ENCODE measurements at places on chromosomes 12 and 14.

GRCh38 chr12:99847936-99848335, 136.8 kb downstream of the ANKS1B start:
- no peak for DNase-seq

GRCh38 chr14:24427537-24428508, 1.6 kb downstream of the CBLN3 start:
- DNase-seq = no peak

- DNase-seq = no peak
Observed at GRCh38 chr12:100114574-100114973, 28.1 kb downstream of the BLTP3B start.

DNA sequence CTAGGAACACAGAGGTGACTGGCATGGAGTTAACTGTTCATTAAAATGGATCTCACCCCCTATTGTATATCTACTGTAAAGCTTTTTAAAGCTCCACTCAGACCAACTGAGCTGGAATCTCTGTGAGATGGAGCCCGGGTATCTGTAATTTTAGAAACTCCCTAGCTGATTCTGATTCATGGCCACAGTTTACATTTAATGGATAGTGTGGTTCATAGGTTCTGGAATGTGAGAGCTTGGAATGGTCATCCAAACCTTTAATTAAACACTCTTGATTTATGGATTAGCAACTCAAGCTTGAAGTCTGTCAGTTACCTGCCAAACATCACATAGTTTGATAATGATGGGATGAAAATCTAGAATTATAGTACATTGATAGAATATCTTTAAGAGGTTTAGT, 183.8 kb downstream of the SLC25A21 start:
- no peak for DNase-seq

DNA sequence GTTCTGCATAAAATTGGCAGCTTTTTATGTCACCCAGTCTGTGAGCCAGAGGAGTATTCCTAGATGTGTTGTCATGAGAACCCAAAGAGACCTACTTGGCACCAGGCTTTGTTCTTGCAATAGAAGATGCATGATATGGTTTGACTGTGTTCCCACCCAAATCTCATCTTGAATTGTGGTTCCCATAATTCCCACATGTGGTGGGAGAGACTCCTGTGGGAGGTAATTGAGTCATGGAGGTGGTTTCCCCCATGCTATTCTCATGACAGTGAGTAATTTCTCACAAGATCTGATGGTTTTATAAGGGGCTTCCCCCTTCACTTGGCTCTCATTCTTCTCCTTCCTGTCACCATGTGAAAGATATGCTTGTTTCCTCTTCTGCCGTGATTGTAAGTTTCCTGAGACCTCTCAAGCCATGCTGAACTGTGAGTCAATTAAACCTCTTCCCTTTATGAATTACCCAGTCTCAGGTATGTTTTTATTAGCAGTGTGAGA, 572.0 kb upstream of the ATP2B1 start:
- DNase-seq = no peak

- DNase-seq = no peak
Observed at GRCh38 chr12:93429852-93430251, 11.9 kb downstream of the UBE2N start.

GRCh38 chr12:9347328-9348127, 139.3 kb upstream of the PZP start:
- DNase-seq = no peak

DNA sequence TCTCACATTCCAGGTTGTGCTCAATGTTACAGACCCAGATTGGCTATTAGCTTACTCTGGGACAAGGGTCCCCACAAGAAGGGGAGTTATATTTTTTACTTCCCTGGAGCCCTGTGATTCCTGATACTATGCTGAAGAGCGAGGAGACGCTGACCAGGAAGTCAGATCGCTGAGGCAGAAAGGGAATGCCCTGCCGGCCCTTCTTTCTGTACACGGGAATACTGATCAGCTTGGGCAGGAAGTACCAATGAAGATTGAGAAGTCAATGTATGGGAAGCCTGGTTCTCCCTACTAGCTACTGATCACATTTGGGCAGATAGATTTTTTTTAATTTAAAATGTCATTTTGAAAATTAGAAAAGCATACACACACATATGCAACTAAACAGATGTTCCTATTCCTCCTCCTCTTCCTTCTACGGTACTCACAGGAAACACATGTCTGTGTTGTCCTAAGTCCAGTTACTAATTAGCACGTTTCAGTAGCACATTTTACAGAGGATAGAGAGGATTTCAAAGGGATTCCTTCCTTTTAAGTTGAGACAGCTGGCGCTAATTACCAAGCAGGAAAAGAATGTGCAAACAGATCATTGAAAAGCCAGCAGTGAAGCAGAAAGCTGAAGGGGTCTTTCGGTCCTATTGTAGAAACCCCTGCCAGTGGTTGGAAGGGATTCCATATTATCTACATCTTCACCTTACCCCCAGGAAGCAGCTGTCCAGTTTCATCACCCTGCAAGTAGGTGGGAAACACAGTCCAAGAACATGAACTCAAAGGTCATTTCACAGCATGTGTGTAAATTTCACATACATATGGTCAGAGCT, 292.4 kb downstream of the DUSP6 start:
- DNase-seq = no peak

DNA sequence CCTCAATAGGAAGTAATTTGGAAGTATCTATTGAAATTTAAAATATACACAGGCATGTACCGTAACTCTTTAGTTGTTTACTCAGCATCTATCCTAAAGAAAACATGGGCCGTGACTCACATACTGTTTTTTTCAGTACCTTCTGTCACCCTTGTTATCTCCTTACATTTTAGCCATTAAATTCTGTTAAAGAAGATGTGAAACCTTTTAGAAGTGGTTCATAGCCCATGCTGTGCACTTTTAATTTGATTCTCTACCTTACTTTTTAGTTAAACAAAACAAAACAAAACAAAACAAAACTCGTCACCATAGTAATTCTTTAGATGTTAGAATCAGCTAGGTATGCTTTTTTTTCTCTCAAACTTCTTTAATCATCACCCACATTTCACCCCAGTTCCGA, 494.4 kb upstream of the RGS6 start:
- DNase-seq = no peak

GRCh38 chr14:22971152-22971551, 11.2 kb downstream of the AJUBA start:
- no peak for DNase-seq

- no peak for DNase-seq
Observed at GRCh38 chr12:20211981-20212421, 156.3 kb upstream of the PDE3A start.

- no peak for DNase-seq
Observed at GRCh38 chr12:50212071-50212467, 44.9 kb upstream of the CERS5 start.

GRCh38 chr14:68157971-68158371, 338.4 kb downstream of the RAD51B start:
- no peak for DNase-seq

GRCh38 chr12:68267892-68268396, 14.5 kb upstream of the IL22 start:
- DNase-seq = no peak

Data from stimulated activated CD8-positive, alpha-beta memory T cell treated with anti-CD3 and anti-CD28 coated beads, Interleukin-7, amount 100 ng/mL, for 1 hour (primary cell).